ENCODE measurements at places on chromosomes 12 and 14.

DNA sequence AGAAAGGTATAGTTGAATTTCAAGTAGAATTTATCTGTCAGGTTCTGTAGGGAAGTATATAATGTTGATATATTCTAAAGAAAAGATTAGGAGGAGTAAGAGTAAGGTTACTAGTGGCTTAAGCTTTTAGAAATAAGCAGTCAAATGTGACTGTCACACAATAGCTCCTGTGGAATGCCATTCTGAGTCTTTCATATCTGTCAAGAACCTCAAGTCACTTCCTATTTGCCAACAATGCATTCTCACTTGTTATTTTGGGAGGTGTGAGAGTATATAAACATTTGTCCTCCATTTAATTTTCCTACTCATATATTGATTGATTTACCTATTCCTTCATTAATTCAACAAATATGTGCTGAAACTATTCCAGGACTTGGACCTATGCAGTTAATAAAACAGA, 11.7 kb downstream of the CLEC9A start:
- DNase-seq: no peak

DNA sequence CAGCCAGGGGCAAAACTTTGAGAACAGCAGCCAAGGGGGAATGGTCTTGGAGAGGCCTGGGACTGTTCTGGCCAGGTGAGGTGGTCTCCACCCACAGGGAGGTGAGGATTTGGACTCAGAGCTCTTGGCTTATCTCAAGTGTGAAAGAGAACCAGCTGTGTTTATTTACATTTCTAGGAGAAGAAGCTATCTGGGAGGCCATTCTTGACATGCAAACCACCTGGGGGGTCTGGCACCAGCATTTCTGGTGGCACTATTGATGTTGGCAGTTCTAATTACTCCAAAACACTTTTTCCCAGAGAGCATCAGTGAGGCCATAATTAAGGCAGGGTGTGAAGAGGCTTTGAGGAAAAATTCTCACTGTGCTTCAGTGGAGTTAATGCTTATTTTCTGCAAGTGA, 95.1 kb downstream of the CAND1 start:
- no peak for DNase-seq

- no peak for DNase-seq
Measured at GRCh38 chr12:14072987-14073386, 91.6 kb upstream of the GRIN2B start.

- DNase-seq: no peak
Measured at GRCh38 chr14:40983604-40984003, 623.1 kb upstream of the LRFN5 start.

DNA sequence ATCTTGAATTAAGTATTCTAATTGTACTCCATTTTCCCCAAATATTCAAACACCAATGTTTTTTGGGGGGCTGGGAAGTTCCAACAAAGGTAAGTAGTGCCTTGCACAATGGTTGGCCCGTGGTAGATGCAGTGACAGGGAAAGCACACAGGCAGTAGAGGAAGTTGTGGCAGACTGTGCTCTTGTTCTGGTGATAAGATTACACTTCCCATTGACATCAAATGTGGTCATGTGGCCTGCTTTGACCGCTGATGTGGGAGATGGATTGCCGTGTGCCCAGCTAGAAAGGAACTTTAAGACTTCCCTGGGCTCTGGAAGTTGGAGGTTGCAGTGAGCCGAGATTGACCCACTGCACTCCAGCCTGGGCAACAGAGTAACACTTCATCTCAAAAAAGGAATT, 223.8 kb downstream of the VRK1 start:
- no peak for DNase-seq

- DNase-seq: no peak
Measured at GRCh38 chr12:43094886-43095575, 457.0 kb downstream of the ADAMTS20 start.

Data from smooth muscle cell of the brain vasculature (primary cell).